ENCODE measurements at places on chromosomes 1 and 21.

DNA sequence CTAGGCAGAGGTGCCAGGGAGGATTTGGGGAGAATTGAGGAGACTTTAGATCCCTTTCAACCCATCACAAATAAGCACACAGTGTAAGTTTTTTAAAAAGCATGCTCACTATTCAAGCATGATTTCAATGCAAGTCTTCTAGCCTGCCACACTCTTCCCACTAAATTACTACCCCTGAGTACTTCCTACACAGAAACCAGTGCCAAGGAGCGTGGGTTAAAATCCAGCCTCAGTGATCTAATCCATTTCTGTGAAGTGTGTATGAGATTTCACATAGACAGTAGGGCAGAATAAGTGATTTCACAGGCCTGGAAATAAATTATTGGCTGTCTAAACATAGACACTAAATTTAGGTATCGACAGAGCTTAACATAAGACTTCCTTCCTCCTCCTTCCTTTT, 142.9 kb upstream of the ATP1B1 start:
- DNase-seq = no peak

DNA sequence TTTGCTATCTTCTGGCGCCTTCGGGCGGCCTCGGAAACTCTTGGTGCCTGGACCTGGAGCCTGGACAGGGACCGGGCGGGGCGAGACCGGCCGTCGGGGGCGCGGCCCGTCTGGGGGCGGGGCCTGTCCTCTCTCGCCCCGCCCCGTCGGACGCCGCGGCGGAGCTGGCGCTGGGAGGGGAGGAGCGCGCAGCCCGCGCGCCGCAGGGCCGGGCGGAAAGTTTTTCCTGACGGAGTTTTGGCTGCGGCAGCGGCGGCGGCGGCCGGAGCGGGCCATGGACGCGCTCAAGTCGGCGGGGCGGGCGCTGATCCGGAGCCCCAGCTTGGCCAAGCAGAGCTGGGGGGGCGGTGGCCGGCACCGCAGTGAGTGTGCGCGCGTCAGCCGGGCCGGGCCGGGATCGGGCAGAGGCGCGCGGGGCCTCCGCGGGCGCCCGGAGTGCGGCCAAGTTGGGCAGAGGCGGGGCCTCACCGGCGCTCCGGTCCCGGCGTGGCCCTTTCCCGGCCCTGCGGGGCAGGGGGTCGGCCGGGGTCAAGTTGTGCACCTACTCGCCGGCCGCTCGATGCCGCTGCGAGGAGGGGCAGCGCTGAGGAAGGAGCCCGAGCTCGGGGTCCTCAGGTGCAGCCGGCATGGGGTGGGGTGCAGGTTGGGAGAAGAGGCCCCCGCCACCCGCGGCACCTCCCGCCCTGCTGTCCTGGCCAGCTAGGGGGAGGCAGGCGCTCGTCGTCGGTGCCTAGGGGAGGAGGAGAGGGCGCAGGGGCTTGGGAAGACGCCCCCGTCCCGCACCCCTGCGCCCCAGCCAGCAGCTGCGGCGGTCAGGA, at the start of gene LDLRAP1:
Gene LDLRAP1 (plus strand): TSS at position 182 of the 818 bp plus-strand sequence. CDS start 93 bp downstream, at position 275.
- DNase-seq = no peak

- no peak for DNase-seq
These were observed 2.3 kb upstream of the BACH1 start for GRCh38 chr21:29296446-29296845.

GRCh38 chr21:45397381-45397780, 7.6 kb upstream of the COL18A1 start:
- no peak for DNase-seq
